ENCODE measurements at places on chromosomes 5 and 9.

DNA sequence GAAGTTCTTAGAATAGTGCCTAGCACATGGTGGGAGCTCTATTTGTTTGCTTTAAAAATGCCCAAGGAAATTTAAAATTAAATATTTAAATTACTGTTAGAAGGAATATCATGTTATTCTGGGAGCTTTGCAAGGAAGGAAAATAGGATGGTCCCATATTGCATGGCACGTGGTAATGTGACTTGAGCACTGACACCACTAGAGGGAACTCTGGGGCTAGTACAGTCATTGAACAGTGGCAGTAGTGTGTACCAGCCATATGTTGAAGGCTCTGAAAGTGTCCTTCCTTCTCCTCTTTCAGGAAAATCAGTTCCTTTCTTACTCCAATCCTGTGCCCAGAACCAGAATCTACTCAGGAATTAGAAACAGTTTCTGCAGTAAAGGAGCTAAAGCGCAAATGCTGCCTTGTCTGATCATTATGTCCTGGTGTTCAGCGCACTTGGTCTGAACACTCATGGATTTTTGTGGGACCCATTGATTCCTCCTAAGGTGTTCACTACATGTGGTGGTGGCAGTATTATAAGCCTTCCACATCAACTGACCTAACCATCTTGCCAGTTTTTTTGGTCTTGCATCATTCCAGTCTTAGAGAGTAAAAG, 54.1 kb downstream of the GDA start:
- DNase-seq: peak; percentile 61

DNA sequence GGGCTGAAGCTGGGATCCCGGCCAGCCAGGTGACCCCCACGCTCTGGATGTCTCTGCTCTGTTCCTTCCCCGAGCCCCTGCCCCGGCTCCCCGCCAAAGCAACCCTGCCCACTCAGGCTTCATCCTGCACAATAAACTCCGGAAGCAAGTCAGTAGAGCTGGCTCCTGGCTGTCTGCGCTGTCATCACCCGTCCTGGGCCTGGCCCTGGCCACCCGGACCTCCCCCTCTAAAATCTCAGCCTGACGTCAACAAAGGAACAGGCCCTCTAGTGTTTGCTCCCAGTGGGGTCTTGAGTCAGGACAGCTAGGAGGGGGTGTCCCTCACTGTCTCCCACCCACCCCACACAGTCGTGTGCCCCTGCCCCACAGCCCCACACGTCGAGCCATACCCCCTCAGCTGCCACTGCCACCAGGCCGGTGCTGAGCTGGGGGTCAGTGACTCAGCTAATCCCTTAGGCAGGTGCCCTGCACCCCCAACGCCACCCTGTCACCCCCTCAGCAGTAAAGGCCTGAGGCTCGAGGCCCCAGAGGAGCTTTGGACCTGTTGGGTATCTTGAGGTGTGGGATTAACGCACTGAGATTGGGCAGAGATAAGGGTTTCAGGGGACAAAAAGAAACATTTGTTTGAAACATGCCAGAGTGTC, 1.1 kb upstream of the LCNL1 start:
- DNase-seq: no peak

DNA sequence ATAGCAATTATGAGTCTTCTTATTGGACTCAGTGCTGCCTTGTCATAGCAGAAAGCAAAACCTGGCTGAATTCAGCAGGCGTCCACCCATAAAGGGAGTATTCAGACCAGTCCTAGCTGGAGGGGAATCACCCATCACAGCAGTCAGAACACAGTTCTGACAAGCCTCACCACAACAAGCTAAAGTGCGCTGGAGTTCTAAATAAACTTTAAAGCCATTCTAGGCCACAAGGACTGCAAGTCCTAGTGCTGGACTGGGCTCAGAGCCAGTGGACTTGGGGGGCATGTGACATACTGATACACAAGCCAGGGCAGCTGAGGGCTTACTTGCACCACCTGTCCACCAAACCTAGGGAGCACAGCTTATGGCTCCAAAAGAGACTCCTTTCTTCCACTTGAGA, 115.3 kb upstream of the PCSK5 start:
- no peak for DNase-seq

GRCh38 chr9:69121155-69122081, 52.7 kb upstream of the TJP2 start:
- DNase-seq: peak; percentile 40

DNA sequence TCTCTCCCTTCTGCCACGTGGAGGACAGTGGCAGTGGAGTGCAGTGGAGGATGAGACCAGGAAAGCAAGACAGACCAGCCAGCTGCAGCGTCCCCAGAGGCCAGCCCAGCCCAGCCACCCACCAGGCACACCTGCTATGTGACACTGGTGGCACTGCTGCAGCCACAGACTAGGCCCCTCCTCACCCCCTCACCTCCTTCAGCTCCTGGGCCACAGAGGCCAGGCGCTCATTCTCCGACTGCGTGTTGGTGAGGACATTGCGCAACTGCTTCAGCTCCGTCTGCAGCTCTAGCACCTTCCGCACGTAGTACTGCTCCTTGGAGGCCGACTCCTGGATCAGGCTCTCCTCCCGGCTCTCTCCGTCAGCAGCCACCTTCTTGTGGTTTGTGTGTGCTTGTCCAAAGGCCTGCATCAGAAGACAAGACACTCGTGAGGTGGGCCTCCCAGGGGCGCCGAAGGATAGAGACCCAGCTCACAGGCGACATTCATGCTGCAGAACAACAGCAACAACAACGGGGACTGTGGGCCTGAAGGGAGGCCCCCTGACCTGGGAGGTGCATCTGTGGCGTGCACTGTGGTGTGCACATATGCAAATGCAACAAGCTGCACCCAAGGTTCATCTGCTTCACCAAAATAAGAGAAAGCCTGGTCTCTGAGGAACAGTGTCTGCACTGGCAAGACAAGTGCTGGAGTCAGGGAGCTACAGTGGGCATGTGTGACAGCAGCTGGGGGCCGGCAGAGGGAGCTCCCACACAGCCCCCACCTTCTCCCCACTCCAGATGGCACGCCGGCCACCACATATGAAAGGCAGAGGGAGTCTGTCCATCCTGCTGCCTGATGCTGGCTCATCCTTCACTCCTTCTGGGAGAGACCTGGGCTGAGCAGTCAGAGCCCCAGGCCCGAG, 35.5 kb downstream of the BICD2 start:
- peak; percentile 62 for DNase-seq

DNA sequence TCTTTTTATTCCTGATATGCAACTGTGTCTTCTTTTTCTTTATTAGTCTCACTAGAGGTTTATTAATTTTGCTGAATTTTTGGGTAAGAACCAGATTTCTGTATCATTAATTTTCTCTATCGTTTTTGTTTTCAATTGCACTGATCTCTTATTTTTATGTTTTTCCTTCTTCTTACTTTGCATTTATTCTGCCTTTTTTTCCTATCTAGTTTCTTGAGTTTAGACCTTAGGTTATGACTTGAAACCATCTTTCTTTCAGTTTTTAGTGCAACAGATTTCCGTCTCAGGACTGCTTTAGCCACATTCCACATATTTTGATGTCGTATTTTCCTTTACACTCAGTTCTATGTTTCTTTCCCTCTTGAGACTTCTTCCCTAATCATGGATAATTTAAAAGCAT, 56.6 kb downstream of the IARS1 start:
- no peak for DNase-seq

DNA sequence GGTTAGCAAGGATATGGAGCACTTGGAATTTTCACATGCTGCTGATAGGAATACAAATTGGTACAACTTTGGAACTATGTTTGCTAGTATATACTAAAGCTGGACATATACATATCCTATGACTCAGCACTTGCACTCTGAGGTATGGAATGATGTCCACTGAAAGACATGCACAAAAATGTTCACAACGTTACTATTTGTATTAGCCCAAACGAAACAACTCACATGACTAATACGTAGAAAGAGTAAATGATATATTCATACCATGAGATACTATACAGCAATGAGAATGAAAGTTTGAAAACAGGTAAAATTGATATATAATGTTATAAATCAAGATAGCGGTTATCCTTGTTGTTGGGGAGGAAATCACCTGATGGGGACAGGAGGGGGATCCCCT, 45.5 kb upstream of the CDC42SE2 start:
- no peak for DNase-seq

DNA sequence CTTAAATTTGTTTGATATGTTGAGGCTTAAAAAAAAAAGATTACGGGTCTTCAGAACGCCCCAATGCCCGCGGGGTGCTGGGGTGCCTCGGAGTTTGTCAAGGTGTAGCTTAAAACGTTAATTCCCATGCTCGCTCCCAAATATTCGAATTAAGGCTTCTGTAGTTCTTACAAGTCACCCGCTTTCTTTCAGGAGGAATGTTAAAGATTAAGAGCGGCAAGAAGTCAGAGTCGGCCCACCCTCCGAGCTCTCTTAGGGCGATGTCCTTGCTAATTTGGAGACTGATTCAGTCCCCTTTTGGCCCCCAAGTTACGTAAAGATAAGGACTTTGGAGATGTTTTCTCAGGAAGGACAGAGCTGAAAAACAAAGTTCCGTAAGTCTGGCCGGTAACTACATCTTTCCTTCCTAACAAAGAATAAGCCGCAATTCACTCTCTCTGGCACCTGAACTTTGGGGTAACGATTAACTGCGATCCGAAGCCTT, 746 bp upstream of the NPM1 start:
- DNase-seq: no peak

GRCh38 chr9:130394320-130394719, 50.4 kb upstream of the ASS1 start:
- DNase-seq: no peak

DNA sequence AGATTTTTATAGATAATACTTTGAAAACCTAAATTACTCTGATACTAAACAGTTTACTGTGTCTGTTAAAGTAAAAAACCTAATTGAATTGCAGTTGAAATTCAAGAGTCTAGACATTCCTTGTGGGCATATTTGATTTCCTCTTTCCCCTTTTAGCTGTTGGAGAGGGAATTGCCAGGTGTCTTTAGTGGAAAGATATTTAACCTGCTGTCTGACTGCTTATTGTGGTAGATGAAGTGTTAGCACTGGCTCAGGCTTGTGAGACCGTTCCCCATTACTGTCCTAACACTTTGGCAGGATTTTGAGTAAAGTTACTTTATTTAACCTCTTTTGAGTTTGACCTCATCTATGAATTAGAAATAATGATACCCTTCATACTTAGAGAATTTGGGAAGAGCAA, 16.4 kb downstream of the MAP3K1 start:
- DNase-seq: no peak

DNA sequence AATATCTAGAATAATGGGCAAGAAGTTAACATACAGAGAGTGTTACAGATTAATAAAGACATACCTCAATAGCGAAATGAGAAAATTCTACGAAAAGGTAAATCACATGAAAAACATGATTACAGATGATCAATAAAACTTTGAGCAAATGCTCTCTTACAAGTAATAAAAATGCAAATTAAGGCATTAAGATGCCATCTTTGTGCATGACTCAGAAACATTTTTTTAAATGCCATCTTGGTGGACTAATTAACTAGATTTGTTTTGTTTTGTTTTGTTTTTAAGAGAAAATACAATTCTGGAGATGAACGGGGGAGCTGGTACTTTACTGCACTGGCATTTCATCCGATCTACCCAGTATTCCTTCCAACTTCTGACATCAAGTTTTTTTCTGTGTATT, 130.2 kb downstream of the SUSD1 start:
- DNase-seq: no peak

- DNase-seq: no peak
Measured at GRCh38 chr5:89946508-89946907, 463.0 kb downstream of the CETN3 start.

All from suppressor macrophage (primary cell).